ENCODE measurements at places on chromosomes 2 and 18.

GRCh38 chr18:2536493-2536892, 34.8 kb downstream of the METTL4 start:
- DNase-seq: no peak

DNA sequence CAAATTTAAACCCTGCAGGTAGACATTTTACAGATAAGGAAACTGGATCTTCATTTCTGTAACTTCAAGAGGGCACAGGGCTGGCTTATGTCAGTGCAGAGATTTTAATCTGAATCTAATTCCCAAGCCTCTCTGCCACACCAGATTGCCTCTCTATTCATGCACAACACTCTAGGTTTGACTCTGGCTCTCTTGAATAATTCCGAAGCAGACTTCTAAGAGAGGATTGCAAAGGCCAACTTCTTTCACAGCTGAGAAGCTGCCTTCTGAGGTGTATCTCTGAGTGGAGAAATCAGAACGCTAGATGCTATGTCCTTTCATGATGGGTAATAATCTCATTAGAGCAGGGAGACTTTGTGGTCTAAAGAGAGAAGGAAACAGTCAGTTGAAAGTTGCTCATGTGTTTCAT, 20.1 kb upstream of the MGAT5 start:
- no peak for DNase-seq

GRCh38 chr2:201228912-201229290, 31.4 kb upstream of the CASP8 start:
- DNase-seq: no peak

- no peak for DNase-seq
These were observed 235.0 kb downstream of the IRS1 start for GRCh38 chr2:226564667-226565066.

- no peak for DNase-seq
These were observed 50.5 kb upstream of the MSTN start for GRCh38 chr2:190113000-190113399.

- DNase-seq: no peak
These were observed 226.1 kb downstream of the VAPA start for GRCh38 chr18:10139783-10140410.

- DNase-seq: no peak
These were observed 180.4 kb downstream of the MBD5 start for GRCh38 chr2:148201075-148202004.

DNA sequence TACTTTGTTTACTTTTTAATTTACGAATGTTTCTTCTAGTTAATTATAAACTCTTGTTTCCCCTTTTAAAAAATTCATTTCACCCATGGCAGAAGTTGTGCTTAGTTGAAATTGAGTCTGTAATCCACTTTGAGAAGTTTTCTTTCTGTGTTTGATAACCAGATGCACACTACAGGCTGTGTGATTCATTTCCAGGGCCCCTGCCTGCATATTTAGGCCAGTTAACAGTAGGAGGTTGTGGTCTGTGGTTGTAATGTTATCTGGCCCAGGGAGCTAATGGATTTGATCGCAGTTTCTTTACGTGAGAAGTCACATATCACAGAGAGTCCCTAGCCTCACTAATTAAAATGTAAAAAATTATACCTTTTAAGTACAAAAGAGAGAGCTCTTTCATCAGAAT, 3.3 kb downstream of the CDH7 start:
- DNase-seq: no peak

GRCh38 chr2:109176928-109177327, 47.9 kb downstream of the SH3RF3 start:
- no peak for DNase-seq

DNA sequence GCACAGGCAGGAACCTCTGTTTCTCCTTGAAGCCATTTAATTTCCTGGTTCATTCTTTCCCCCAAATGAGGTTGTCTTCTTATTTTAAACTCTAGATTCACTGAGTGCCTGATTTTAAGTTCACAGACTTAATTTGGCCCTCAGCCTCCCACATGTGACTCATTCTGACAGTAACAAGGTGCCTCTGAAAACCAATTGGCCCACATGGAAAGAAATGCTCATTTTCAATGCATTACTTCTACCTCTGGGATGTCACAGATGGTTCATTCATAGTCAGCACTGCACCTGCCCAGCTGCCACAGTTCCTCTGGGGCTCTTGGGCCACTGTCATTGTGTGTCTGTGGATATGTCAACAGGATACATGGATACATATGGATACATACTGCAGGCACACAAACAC, 140.4 kb upstream of the CAPN13 start:
- no peak for DNase-seq

DNA sequence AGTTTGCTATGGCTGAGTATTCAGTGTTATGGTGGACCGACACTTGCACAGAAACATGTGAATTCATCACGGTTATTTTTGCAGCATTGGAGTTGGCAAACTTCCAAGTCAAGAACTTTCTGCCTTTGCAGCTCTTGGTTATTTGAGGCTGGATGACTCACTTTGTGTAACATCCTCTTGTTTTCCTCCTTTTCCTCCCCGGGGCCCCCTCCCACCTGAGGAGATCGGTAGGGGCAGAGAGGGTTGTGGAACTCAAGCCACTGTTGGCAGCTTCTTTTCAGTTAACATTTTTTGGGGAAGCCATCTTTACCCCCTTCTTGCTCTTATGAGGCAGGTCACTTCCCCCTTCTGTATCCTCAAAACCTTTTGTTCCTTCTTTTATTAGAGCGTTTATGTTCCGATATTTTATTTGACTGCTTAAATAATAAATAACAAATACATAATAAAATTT, 48.6 kb downstream of the DDX1 start:
- no peak for DNase-seq

DNA sequence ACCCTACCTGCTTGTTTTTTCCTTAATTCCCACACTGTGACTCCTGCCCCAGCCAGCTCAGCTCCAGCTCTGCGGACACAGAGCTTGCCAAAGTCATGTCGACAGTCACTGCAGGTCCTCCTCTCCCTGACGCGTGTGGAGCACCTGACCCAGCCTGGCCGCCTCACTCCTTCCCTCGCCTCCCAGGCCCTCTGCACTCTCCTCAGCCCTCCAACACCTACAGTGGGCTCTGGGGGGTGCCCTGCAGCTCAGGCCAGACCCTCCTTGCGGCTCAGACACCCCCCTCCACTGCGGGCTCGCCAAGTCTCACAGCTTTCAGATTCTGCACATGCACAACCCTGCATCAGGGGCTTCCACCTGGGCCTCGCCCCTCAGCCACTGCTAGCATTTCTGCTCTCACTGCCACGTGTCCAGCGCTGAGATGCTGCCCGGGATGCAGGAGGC, 68.3 kb downstream of the NDUFA10 start:
- DNase-seq: no peak

- no peak for DNase-seq
These were observed 1.1 kb downstream of the IGFBP5 start for GRCh38 chr2:216694082-216694825.

DNA sequence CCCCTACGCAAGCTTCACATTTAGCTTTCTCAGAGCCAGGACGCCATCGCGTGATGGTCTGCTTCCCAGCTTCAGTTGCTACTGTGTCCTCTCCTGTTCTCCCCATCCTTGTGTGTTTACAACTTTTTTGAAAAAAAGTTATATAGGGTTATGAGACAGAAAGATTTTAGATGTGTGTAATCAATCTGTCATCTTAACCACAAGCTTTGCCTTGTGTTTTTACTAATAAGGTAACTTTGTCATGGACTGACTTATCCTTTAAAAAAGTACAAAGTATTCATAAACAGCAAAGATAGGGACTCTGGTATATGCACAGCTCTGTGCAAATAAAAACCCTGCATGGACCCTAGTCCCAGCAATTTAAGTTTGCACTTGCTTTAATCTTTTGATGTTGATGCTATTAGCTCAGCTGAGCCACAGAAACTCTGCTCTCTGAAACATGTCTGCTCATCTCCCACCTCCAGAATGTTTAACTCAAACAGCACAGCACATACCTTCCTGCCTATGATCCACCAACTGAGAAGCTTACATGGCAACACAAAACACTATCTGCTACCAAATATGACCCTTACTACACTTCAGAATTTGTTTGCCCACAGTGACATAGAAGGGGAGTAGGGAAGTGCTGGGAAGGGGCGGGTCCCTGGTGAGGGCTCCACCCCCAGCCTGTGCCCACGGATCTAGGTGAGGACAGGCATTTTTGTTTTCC, 42.7 kb downstream of the SAP130 start:
- DNase-seq: no peak

GRCh38 chr18:45166341-45166835, 448.9 kb upstream of the SLC14A2 start:
- no peak for DNase-seq

GRCh38 chr2:173271825-173272224, 82.8 kb upstream of the CDCA7 start:
- DNase-seq: no peak

- DNase-seq: no peak
These were observed 435.1 kb upstream of the MEIS1 start for GRCh38 chr2:65999796-66000195.

DNA sequence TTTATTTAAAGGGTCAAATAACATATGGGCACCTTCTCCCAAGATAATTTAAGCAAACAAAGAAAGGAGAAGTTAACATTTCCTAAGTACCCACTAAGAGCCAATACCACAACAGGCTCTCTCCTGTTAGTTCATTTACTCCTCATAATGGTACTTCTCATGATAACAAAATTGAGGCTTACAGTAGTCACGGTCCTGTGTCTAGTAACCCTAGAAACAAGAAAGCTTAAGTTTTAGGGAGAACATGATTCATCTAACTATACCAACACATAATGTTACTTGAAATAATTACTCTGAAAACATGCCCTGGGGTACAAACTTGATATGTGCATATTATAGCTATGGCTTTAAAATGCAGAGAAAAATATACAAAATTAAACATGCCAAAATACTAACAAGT, 19.8 kb downstream of the IWS1 start:
- DNase-seq: no peak

GRCh38 chr2:33859811-33860461, 260.8 kb upstream of the FAM98A start:
- no peak for DNase-seq

GRCh38 chr2:219277703-219278654, 1.2 kb upstream of the DNAJB2 start:
- no peak for DNase-seq

- DNase-seq: no peak
These were observed 351.9 kb downstream of the CDH2 start for GRCh38 chr18:27824841-27825681.

GRCh38 chr2:231710799-231711676, 2.7 kb downstream of the PTMA start:
- DNase-seq: no peak

- DNase-seq: no peak
These were observed 294.5 kb upstream of the FBXO11 start for GRCh38 chr2:48200620-48201293.

DNA sequence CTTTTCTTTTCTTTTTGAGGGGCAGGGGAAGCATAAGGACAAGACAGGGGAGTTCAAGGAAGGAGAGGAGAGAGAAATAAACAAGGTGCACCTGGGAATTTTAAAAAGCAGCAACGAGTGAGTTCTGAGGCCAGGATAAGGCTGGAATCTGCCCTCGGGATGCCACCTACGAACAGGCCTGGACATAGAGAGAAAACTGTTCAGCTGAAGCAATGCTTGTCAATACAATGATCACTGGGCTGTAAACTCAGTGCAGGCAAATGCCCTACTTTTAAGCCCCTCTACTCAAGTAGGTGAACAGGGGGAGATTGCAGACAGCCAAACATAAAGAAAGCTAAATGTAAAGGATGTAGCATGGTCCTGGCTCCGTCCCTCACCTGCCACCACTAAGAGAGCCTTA, 330.5 kb downstream of the ETAA1 start:
- DNase-seq: no peak

GRCh38 chr2:25822190-25823117, 55.8 kb downstream of the ASXL2 start:
- DNase-seq: no peak

GRCh38 chr2:65367524-65367923, 64.9 kb downstream of the SPRED2 start:
- DNase-seq: no peak

- DNase-seq: no peak
These were observed 100.4 kb upstream of the CD226 start for GRCh38 chr18:70047931-70048603.

- DNase-seq: no peak
These were observed 5.7 kb downstream of the NCKAP5 start for GRCh38 chr2:133562558-133562957.

DNA sequence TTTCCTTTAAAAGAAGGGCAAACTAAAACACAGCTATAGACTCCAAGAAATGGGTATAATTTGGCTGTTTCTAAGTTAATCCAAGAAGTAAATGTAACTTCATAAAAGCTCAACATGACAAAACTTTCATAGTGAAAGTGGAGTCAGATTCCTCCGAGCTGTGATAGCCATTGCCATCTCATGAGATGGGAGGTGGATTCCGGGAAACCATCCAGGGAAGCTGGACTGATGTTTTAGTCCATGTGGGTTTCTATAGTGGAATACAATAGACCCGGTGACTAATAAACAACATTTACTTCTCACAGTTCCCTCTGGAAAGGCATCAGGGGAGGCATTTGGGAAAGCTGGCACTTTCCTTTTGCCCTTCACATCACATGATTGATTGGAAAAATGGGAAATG, 10.0 kb upstream of the LAPTM4A start:
- DNase-seq: no peak

- DNase-seq: no peak
These were observed 103.7 kb downstream of the NCK2 start for GRCh38 chr2:105848367-105848766.

GRCh38 chr2:132701810-132702209, 31.8 kb upstream of the LYPD1 start:
- no peak for DNase-seq

DNA sequence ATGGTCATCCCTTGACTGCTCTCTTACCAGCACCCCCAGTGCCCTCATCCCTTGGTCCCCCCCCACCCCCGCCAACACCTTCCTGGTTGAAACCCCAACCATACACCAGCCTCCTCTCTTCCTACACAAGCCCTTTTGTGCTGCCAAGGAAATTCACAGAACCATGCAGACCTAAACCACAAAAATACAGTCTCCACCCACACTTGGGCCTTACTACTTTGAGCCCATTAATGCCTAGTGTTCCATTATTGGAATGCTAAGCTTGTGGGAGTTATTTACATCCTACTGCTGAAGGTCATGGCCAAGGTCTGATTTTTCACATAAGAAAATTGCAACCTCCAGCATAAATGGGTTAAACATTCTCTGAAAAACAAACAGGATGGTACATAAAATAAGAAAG, 4.1 kb upstream of the CRACDL start:
- no peak for DNase-seq

DNA sequence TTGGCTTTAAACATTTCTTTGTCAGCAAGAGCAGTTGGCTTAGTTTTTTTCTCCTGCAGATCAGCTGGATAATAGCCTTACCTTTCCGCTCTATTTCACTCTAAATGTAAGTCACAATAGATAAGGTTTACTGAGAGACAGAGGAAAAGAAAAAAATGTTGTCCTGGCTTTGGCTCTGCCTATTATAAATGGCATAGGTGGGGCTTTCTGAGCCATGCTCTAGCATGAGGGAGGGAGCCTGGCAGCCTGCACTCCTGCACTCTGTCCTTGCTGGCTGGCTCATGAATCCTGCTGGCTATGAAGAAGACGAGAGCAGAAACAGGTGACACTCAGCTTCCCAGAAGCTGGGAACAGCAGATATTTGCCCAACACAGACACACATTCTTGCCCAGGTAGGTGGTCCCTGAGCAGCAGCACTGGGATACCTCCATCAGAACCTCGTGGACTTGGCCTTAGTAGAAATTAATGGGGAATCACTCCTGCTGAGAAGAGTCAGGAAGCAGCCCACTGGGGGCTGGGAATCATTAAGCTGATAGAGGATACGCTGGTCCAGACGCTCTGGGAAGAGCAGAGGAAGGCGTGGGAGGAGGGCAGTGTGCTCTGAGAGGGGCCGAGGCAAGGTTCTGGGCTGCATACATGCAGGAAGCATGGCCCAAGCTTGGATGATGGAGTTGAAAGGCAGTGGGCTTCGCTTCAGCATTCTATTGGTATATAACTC, 514.4 kb upstream of the HS6ST1 start:
- DNase-seq: no peak
